ENCODE measurements at places on chromosomes 1 and 21.
A peak's percentile ranks its signal among the peaks of the same experiment; 100 is the strongest.

DNA sequence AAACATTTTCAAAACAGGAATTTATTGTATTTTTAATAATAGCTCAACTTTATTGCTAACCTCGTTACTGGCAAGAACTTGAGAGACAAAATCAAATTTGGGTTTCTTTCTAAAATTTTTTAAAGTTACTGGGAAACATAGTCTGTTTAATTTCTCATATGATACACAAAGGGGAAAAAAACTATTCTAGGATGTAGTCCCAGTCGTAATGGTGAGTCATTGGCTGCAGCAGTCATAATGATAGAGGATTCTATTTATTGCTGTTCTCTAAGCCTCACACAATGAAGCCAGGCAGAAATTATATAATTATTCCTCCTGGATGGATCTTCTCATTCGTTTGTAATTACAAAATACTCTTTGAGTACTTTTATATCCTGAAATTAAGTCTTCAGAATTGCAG is 326.5 kb upstream of the SGIP1 start:
- DNase-seq: no peak

GRCh38 chr1:213303286-213303685 is 252.2 kb downstream of the RPS6KC1 start:
- no peak for DNase-seq

DNA sequence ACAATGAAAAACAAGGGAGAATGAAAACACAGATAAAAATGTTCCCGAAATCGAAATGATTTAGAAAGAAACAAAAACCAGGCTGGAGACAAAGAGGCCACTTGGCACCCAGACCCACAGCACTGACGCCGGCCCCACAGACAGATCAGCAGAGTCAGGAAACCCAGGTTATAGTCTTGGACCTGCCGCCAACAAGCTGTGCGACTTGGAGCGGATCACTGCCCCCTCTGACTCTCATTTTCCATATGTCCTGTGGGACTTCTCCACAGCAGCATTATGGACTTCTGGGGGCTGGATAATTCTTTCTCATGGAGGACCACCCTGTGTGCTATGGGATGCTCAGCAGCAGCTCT is 72.4 kb downstream of the MATN1 start:
- DNase-seq: no peak

DNA sequence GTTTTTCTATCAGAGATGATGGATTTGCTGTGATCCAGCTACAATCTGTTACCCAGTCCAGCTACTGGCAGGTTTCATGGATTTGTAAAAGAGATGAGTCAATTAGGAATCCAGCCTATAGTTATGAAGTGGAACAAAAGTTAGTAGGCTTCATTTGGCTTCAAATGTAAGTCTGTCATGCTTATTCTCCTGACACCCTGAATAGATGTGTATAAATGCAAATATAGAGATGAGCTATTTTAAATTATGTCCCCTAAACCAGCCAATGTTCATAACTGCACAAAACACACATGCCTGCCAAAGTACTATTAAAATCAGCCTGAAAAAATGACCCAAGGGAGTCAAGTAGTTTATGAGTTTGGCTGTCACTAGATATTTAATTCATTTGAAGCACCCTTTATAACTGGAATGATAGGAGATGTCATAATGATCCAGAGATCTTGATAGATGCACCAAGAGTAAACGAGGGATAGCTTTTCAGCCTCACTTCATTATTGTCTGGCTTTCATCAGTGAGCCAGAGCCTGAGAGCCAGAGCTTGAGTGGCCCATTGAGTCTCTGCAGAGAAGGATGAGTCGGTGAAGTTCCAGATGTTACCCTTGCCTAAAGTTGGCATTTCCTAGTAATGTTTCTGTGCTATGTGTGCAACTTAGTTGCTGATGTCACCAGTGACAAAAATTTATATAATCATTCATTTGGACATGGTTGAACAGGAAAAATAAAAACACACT is 11.8 kb upstream of the NTMT2 start:
- DNase-seq: no peak

- peak; percentile 9 for DNase-seq
These were observed 6.6 kb downstream of the HEYL start for GRCh38 chr1:39632682-39633417.

GRCh38 chr1:246695136-246695535 is 29.1 kb upstream of the SCCPDH start:
- no peak for DNase-seq
